ENCODE measurements at places on chromosomes 7 and 10. TPM values are rescaled to one million over a fixed set of nuclear protein-coding genes. Genes with fewer than 3 reads are reported as not detected.

Gene ACBD5
- total RNA-seq = 24.6 TPM

Gene ZNF804B
- total RNA-seq = not detected

Gene TAS2R41
- not detected for total RNA-seq

Gene GNAT3
- total RNA-seq = not detected

Gene SUFU
- 5.9 TPM for total RNA-seq

Gene GOLGA7B
- 0.50 TPM for total RNA-seq

Gene FLNC
- 140 TPM for total RNA-seq

Gene MRC1
- 138 TPM for total RNA-seq

Gene CADPS2
- 32.1 TPM for total RNA-seq

Gene MRPS33
- 21.4 TPM for total RNA-seq

GRCh38 chr7:144437370-144438191 is 34.1 kb upstream of the NOBOX start:
- peak; percentile 63 for DNase-seq

GRCh38 chr7:17030559-17030958 is 148.8 kb upstream of the AGR3 start:
- DNase-seq = no peak

DNA sequence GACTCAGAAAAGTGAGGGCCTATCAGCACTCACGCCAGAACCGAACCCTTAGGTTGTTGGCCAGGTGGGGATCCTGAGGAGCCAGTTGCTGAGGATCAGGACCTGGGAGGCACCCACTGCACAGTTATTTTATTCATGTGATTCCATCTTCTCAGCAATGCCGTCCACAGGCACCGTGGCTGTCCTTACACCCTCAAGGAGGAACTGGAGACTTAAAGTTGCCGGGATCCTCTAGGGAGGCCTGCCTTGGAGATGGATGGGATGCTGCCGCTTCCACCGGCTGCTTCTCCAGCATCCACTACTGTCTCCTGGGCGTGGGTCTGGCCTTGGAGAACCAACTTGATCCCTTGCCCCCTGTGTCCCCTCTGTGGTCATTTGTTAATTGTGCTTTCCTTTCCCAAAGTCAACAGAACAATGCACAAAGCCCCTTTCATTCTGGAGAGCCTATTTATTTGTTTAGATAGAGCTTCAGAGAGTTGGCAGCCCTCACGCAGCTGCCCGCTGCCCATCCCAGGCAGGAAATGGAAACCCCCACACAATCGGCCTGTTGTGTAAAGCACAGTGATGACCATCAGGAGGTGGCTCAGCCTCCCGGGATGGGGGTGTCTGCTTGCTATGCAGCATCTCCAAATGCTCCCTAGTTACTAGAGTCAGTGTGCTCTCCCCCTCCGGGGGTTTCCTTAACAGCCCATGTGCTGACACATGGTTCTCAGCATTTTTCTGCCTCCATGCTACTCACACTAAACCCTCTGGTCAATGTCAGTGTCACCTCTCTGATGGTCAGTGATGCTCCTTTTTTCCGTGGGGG is 52.9 kb upstream of the IGFBP3 start:
- DNase-seq = no peak

DNA sequence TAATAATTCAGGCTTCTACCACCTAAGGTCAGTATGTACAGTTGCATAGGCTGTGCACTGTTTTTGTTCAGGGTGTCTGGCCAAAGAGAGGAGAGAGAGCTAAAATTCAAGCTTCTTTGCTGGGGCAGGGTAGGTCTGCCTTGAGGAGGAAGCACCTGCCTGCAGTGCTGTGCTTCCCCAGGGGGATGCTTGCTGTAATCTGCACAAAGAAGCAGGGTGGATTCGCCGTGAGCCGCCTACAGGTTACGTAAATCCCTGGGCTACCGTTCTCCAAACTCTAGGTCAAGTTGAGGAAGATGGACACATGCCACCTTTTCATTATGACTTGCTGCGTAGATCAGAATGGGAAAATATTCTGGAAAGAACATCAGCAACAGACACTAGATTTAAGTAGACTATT is 543.3 kb downstream of the TNS3 start:
- no peak for DNase-seq

GRCh38 chr7:104820836-104821535 is 193.0 kb upstream of the KMT2E start:
- no peak for DNase-seq

DNA sequence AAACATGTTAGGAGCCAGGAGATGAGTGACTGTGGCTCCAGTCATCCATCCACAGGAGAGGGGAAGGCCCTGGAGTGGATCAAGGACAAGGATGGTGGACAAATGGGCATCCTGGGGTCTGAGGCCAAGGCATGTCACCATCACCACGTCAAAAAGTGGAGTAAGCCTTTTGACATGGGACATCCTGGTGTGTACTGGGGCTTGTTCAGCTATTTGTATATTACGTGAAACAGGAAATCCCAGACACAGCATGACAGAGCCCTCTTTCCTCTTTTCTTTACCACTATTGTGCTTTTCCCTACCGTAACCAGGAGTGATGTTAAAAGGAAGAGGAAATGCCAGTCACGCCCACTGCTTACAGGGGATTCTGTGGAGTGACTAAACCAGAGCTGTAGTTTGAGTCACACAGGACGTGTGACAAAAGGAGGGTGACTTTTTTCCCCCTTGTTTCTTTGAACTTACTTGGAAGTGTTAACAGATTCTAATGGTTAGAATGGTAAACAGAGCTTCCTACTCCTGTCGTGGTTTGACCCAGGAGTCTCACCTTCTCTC is 15.4 kb downstream of the ACSL5 start:
- no peak for DNase-seq

- no peak for DNase-seq
Measured at GRCh38 chr10:110516815-110517492, 19.2 kb downstream of the DUSP5 start.

- DNase-seq = no peak
Measured at GRCh38 chr10:91741356-91741755, 56.9 kb upstream of the TNKS2 start.

- no peak for DNase-seq
Measured at GRCh38 chr7:45921699-45922519, 837 bp upstream of the IGFBP3 start.

GRCh38 chr7:89246196-89246595 is 450.7 kb upstream of the TEX47 start:
- DNase-seq = no peak

DNA sequence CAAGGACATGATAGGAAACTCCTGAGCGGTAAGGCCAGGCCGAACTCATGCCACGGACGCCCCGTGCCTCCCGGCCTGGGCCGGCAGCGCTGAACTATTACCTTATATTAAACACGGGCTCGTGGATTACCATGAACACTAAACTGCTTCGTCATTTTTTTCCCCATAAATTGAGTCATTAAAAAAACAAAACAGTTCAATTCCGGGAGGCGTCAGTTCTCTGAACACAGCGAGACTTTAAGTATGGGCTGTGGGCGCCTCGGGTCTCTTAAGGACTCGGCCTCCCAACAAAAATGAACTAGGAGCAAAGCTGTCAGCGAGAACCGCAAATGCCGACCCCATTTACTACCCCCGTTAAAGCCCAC is 519 bp downstream of the PITRM1 start:
- no peak for DNase-seq

DNA sequence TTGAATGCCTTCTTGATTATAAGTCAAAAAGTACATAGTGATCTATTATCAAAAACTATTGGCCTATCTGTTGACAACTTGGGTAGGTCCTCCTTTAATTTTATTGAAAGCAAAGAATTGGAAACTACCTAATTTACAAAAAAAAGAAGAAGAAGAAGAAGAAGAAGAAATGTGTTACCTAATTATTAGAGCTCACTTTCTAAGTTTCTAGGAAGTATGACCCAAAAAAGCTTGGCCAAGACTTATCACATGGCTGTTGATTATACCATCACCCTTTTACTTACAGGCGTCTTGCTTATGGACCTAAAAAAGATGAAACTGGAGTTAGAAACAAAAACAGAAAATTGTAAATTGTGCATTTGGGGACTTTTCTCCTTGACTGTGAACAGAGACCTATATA is 81.8 kb upstream of the PIK3CG start:
- DNase-seq = no peak

DNA sequence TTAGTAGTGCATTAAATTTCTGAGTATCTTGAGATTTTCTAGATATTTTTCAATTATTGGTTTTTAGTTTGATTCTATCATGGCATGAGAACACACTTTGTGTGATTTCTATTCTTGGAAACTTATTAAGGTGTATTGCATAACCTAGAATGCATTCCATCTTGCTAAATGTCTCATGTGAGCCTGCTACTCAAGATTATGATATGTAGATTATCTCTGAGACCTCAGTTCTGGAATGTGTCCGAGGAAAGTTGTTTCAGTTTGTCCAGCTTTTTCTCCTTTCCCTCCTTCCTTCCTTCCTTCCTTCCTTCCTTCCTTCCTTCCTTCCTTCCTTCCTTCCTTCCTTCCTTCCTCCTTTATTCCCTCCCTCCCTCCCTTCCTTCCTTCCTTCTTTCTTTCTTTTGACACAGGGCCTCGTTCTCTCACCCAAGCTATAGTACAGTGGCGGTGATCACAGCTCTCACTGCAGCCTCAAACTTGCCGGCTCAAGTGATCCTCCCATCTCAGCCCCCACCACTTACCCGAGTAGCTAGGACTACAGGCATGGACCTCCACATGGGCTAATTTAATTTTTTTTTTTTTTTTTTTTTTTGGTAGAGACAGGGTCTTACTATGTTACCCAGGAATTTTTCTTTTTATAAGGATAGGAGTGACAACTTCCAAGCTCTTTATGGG is 7.6 kb downstream of the ITPRID1 start:
- no peak for DNase-seq

DNA sequence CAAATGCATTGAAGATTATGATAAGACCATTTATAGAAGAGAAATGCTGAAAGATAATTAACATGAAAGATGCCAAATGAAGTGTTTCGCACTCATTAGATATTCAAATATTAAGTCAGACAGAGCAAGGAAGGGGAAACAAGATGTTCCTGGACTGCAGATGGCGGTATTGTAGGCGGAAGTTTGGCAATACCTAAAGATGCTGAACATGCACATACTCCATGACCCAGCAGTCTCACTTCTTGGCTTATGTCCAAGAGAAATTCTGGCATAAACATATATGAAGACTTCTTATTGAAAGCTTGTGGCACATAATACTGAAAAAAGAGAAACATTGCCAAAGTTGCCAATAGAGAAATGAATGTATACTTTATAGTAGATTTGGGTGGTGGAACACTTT is 325.4 kb upstream of the SEMA3C start:
- no peak for DNase-seq

GRCh38 chr7:3861386-3861785 is 560.3 kb downstream of the SDK1 start:
- no peak for DNase-seq

GRCh38 chr7:22317632-22318031 is 39.3 kb downstream of the RAPGEF5 start:
- no peak for DNase-seq

DNA sequence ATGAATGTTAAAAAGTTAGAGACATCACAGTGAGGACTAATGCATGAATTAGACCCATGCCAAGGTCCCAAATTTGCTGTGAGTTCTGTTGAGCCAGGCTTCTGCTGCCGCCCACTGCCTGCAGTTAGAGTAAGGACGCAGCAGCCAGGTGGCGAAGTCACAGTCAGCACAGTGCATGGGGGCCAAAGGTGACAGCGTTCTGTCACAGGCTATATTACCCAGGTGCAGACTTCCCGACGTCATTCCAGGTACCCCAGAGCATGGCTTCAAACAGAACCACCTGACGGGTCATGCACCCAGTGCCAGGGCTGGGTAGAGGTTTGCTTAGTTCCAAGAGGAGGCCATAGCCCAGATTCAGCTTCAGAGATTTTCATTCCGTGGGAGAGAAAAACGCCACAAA is 33.9 kb upstream of the HMX3 start:
- DNase-seq = no peak

DNA sequence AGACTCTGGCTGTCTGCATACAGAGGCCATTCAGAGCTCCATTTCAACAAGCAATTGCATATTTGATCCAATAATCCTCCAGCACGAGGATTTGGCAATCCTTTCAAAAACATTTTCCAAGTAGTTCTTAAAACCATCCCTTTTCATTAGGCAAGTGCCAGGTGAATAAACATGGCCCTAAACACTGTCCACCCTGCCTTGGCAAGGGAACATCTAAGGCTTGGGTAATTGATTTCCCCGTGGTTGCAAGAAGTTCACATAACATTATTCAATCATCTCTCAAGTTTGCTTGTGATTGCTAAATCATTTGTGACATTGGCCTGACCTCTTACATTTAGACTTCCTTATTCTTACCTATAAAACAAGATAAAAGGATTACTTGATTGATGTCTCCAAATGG is 175.2 kb downstream of the CTTNBP2 start:
- DNase-seq = no peak

DNA sequence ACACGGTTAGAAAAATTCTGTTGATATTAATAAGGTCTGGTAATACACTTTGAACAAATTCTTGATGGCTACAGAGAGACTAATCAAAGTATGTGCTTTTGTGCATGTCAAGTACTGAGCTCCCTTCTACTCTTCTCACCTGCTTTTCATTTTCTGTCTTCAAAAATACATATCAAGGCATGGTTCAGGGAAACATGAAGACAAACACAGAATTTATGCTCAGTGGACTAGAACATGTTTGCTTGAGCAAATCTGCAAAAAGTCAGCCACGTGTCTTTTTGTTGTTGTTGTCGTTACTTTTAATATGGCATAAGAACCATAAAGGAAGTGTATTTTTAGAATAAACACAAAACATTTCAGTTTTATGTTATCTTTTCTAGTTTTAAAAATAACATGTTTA is 21.9 kb downstream of the CDK13 start:
- no peak for DNase-seq

- no peak for DNase-seq
Measured at GRCh38 chr10:123117644-123118417, 17.9 kb upstream of the HMX3 start.

DNA sequence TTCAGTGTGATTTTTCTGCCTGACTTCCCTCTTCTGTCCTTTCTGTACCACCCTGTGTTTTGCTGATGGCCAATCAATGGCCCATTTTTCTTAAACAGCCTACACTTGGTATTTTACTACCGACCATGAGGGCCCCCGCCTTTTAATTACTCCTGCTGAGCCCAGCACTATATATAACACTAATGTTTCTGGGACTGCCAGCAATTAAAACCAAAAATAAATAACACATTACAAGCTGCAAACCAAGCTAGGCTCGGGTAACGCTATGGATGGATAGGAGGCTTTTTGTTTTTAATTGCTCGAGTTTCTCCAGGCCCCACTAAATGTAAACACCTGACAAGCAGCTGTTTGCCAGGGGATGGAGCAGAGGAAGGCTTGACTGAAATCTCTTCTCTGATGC is 915.4 kb upstream of the AUTS2 start:
- DNase-seq = no peak

GRCh38 chr10:93342366-93342765 is 139.8 kb downstream of the MYOF start:
- no peak for DNase-seq

- no peak for DNase-seq
Measured at GRCh38 chr10:43069211-43069515, 7.7 kb upstream of the RET start.

All from omental fat pad (tissue), 4 donors.